Activated CD8-positive, alpha-beta memory T cell treated with anti-CD3 and anti-CD28 coated beads for 4 hours (primary cell): ENCODE measurements at places on chromosomes 12 and 14.

GRCh38 chr12:112430929-112431328 lies 12.2 kb downstream of the PTPN11 start:
- DNase-seq, result no peak

- DNase-seq, result no peak
These were observed 127.4 kb downstream of the CCER1 start for GRCh38 chr12:90827567-90827966.

DNA sequence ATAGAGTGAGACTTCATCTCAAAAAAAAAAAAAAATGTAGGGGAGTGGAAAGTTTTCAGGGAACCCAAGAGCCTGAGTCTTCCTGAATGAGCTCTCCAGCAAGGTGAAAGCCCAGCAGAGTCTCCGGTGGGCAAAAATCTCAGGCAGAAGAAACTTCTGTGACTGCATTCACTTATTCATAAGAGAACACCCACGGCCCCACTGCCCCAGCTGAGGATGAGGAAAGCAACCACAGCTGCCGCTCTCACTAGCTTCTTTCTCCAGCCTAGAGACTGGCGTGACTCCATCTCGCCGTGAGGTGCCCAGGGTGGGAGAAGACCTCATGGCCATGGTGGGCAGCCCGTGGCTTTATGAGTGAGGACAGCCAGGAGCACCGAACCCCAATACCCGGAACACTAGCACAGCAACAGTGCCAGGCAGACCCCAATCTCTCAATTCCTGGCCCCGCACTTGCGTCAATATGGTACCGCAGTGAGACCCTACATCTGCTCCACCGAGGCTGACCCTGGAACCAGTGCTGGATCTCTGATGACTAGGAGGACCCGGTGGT lies 29.7 kb upstream of the DYNC1H1 start:
- no peak for DNase-seq

DNA sequence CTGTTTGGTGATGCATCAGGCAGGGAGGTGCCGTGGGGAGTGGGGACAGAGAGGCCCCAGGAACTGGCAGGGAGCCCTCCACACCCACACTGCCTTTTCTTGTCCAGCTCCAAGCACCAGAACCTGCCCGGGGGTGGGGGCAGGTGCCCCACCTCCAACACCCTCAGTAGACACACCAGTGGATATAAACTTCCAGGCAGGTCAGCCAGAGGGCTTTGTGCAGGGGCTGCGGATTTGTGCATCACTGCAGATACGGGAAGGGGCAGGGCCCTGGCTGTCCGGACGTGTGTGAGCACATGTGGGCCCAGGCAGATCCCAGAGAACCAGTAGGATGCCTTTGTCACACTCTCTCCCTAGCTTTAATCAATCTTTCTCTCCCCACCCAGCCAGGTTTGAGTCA lies 1.3 kb upstream of the TGM1 start:
- DNase-seq, result no peak

GRCh38 chr12:11656550-11656949 lies 7.1 kb downstream of the ETV6 start:
- no peak for DNase-seq

- no peak for DNase-seq
These were observed 33.7 kb upstream of the GALNT9 start for GRCh38 chr12:132362996-132363660.

DNA sequence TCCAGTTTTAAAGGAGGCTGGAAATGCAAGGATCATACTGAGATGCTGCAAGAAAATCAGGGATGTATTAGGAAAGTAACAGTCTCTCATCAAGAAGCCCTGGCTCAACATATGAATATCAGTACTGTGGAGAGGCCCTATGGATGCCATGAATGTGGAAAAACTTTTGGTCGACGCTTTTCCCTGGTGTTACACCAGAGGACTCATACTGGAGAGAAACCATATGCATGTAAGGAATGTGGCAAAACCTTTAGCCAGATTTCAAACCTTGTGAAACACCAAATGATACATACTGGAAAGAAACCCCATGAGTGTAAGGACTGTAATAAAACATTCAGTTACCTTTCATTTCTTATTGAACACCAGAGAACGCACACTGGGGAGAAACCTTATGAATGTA lies 24.5 kb downstream of the ZNF891 start:
- no peak for DNase-seq

GRCh38 chr12:70451528-70451927 lies 85.4 kb downstream of the KCNMB4 start:
- DNase-seq, result no peak

DNA sequence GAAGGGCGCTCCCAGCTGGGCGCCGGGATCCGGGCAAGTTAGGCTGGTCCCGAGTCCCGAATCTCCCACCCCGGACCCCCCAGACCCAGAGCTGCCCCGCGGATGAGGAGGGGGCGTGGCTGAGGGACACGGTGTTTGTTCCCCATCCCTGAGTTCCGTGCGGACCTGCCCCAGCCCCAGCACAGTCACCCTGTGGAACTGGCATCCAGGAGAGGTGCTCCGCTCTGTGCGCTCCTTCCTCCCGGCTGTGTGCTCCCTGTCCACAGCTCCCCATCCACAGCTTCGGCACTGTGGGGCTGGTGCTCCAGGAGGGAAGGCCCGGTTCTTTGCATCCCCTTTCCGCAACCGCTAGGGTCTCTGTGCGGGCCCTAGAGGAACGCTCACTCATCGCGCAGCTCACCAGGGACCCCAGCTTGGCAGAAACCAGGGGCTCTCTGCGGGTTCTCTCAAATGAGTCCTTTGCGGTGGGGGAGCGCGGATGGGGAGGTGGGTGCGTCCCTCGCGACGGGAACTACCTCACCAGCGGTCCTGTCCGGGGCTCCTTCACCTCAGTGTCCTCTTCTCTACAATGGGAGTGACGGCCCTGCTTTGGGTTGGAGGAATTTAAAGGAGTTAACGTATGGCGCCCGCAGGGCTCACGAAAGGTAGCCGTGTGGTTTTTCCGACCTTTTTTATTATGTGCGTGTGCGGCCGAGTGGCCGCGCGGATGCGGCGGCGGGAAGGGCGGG lies 845 bp downstream of the TMEM132C start:
- DNase-seq, result no peak

DNA sequence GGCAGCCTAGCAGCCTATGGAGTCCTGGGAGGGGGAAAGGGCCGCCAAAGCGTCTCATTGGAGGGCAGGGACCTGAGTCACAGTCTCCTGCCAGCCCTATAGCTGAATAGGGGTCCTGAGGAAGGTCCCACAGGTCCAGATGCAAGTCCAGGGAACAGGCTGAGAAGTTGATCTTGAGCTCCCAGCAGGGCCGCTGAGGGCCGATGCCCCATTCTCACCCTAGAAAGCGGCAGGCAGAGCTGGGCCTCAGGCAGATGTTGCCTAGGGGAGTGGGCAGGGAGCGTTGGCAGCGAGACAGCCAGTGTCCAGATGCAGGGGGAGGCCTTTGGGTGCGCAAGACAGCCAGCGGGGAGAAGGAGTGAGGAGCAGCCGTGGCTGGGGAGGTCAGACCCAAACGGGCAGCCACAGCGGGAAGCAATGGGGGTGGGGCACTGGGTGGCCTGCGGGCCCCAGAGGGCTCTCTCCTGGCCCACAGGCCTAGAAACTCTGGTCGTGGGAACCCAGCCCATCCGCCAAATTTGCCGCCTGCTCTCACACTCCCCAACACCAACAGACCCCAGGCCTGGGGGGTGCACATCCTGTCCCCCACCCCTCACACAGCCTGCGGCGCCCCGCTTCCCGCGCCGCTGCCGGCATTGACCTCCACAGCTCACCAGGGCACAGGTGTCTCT lies 1.1 kb downstream of the HDAC7 start:
- no peak for DNase-seq

GRCh38 chr12:54579258-54579657 lies 9.2 kb downstream of the PPP1R1A start:
- no peak for DNase-seq

DNA sequence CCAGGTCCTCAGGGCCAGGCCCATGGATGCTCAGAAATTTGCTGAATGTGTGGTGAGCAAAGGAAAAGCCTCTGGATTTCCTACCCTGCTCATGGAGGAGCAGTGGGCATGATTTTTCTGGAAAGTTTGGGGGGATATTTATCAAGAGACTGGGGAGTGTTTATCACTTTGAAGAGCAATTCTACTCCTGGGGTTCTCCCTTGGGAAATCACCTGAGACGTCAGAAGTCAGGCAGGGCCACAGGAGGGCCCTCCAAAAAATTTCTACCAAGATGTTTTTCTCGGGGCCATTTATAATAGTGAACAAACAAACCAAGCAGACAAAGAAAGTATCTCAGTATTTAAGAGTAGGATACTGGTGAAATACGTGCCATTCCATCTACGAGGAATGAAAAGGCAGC lies 20.1 kb upstream of the EIF2B2 start:
- no peak for DNase-seq

DNA sequence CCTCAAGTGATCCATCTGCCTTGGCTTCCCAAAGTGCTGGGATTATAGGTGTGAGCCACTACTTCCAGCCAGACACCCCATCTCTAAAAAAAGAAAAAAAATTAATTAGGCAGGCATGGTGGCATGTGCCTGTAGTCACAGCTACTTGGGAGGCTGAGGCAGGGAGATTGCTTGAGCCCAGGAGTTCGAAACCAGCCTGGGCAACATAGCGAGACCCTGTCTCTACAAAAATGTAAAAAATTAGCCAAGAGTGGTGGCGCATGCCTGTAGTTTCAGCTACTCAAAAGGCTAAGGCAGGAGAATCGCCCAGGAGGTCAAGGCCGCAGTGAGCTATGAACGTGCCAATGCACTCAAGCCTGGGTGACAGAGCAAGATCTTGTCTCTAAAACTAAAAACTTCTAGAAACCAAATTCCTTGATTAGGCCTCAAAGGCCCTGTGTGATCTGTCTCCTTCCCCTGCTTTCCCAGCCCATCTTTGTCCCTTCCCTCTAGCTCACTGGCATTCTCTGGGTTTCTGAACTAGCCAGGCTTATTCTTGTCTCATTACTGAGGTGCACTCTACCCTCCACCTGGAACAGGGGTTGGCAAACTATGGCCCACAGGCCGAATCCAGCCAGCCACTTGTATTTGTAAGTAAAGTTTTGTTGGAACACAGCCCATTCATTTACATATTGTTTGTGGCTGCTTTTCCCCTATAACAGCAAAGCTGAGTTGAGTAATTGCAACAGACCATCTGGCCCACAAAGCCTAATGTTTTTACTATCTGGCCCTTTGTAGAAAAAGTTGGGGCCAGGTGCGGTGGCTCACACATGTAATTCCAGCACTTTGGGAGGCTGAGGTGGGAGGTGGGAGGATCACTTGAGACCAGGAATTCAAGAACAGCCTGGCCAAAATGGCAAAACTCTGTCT lies 17.2 kb upstream of the TPCN1 start:
- DNase-seq, result no peak

GRCh38 chr12:28108599-28108998 lies 81.7 kb upstream of the CCDC91 start:
- DNase-seq, result no peak

DNA sequence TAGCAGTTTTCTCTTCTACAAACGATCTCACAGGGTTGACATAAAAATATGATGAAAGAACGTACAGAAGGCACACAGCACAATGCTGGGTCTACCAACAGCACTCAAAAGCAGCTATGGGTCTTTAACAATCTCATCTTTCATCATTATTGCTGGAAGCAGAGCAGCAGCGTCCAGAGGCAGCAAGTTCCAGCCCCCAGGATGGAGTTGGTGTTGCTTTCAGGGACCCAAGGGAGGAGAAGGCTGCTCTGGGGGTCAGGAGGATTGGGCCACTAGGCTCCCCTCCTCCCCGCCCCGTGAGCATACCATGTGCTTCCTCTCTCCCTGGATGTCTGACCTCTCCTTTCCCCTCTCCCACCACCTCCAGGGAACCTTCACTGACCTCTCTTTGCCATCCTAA lies 13.3 kb downstream of the KCTD10 start:
- DNase-seq, result no peak

DNA sequence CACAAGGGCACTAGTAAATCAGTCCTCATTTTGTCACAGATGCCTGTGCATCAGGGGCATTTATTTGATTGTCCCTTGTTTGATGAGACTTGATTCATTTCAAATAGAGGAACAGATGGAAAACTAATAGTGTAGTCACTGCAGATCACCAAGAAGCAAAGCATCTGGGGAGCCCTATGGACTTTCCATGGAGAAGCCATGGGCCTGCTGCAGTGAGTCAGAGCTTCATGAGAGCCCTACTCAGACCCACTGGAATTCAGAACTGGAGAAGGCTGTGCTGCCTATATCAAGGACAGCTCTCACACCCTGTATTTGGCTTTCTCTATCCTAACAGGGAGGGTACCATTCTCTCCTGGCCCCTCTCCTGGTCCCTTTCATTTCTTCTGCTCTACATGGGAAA lies 126.2 kb downstream of the GRIP1 start:
- DNase-seq, result no peak

DNA sequence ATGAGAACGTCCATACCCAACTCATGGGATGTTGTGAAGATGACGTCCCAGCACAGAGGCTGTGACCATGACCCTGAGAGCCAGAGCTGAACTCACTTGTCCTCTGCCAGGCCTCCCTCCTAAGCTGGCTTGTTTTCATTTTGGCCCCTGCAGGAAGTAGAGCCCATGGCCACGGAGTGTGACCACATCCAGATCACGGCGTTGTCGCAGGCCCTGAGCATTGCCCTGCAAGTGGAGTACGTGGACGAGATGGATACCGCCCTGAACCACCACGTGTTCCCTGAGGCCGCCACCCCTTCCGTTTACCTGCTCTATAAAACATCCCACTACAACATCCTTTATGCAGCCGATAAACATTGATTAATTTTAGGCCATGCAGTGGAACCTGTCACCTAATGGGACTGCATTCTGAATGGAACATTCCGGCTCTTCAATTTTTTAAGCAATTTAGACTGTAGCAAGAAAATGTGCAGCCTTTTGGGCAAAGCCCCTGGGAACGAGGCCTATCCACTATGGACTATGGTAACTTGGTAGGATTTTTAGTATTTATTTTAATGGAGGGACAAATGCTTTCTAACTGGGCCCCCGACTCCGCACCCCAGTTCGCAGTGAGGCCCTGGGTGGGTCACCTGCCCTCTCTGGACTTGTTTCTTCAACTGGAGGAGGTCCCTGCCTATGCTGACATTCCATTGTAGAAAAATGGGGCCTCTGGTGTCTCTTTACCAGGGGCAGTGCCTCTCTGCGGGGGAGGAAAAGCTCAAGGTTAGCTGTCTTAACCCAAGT lies 19.6 kb downstream of the OTUB2 start:
- no peak for DNase-seq

- peak; percentile 81 for DNase-seq
These were observed 16.5 kb downstream of the SELPLG start for GRCh38 chr12:108616941-108617858.

GRCh38 chr12:2666846-2667245 lies 127.9 kb upstream of the FKBP4 start:
- no peak for DNase-seq

GRCh38 chr14:77151918-77152588 lies 10.5 kb upstream of the ZDHHC22 start:
- DNase-seq, result no peak

DNA sequence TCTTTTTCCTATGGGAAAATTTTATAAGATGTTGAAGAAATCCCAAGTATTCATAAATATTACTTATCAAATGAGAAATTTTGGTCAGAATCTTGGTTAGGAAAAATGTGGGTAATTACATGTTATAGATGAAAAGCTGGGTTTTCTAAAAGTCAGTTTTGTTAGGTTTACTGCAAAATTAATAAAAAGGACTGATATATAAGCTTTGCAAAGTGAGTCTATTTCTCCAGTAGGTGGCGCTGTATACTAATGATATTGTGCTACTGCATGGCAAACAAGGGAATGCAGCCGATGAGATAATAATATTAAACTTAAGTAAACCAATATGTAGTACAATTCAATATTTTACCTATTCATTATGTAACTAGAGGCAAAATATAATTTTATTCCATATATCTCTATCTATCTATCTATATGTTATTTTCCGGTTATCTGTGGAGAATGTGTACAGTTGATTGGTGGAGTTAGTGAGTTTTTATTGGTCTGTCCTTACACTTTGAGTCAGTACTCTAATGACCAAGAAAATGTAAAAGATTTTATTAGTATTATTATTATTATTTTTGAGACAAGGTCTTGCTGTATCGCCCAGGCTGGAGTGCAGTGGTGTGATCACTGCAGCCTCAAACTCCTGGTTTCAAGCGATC lies 32.9 kb downstream of the MIPOL1 start:
- DNase-seq, result no peak
